KBM-7 (cell line): ENCODE measurements at places on chromosomes 2 and 18.

DNA sequence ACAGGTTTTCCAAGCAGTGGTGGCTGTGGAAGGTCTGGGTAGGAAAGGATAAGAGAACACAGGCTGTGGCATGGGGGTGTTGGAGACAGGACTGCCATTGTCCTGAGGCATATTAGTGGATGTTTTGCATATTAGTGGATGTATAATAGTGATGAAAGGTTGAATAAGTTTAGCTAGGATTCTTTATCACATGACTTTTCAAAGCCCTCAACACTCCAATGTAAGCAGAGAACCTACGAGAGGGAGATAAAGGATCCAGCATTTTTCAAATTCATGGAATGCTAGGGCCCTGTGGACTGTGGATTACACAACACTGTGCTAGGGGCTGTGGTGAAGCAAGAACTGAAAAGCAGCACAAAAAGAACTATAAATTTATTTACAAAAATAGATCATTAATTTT lies 63.2 kb downstream of the POLE4 start:
- no peak for DNase-seq

- no peak for DNase-seq
Measured at GRCh38 chr2:175418224-175418835, 236.8 kb upstream of the ATP5MC3 start.

GRCh38 chr18:9474108-9474982 lies 968 bp upstream of the RALBP1 start:
- no peak for DNase-seq

- no peak for DNase-seq
Measured at GRCh38 chr2:15751477-15751876, 159.8 kb downstream of the DDX1 start.

DNA sequence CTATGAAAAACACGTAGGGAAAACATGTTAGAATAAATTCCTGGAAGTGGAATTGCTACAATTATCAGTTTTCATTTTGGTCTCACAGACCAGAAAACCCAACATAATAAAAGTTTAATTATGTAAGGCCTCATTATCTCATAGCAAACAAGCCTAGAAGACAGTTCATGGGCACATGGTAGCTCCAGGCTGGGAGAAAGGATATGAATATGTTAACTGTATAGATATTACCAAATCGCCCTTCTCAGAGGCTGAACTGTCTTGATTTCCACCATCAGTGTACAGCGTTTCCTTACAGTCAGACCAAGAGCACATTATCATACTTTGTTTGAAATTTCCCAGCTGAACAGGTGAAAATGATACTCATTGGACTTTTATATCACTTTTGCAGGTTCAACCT lies 17.1 kb upstream of the SLC35F6 start:
- no peak for DNase-seq

GRCh38 chr2:237511433-237511832 lies 24.4 kb downstream of the MLPH start:
- DNase-seq, result no peak

- no peak for DNase-seq
Measured at GRCh38 chr2:54541995-54542394, 85.9 kb downstream of the SPTBN1 start.

DNA sequence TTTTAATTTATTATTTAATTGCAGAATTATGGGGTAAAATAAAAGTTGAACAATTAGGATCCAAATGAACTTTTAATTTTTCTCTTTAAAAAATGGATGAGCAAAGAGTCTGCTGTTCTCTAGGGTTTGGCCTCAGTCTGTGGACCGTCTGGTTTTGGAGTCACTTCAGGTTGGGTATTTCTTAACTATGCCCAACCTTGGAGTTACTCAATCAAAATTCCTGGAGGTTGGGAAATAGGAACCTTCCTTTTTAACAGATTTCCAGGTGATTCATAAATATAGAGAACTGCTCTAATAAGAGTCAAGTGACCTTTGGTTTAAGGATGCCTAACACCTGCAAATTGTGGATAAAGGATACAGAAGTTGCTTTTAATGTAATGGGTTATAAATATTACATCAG lies 241.5 kb upstream of the GCFC2 start:
- DNase-seq, result no peak

- no peak for DNase-seq
Measured at GRCh38 chr18:37812961-37813360, 247.4 kb upstream of the CELF4 start.

GRCh38 chr2:74537140-74537539 lies 7.4 kb downstream of the HTRA2 start:
- DNase-seq, result no peak

GRCh38 chr2:105849431-105850179 lies 104.9 kb downstream of the NCK2 start:
- no peak for DNase-seq

- DNase-seq, result peak; percentile 27
Measured at GRCh38 chr2:210421916-210422315, 54.6 kb downstream of the LANCL1 start.

DNA sequence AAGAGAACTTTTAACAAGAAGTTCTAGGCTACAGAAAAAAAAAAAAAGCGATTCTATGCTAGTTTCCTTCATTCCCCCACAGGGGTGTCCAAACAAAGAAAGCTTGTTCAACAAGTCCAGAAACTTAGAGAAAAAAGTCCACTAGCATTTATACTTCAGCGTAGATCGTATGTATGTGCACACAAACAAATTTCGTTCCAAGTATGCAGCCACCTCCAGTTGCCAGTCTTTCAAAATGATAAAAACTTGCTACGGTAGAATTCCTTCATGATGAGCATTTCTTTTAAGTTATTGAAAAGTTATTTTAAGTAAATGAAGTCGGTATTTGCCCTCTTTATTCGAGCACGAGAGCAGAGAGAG lies 3.7 kb upstream of the OTX1 start:
- no peak for DNase-seq

GRCh38 chr18:5237083-5237722 lies 40.1 kb upstream of the AKAIN1 start:
- DNase-seq, result no peak

GRCh38 chr18:55248495-55248894 lies 289.2 kb upstream of the CCDC68 start:
- DNase-seq, result peak; percentile 27

DNA sequence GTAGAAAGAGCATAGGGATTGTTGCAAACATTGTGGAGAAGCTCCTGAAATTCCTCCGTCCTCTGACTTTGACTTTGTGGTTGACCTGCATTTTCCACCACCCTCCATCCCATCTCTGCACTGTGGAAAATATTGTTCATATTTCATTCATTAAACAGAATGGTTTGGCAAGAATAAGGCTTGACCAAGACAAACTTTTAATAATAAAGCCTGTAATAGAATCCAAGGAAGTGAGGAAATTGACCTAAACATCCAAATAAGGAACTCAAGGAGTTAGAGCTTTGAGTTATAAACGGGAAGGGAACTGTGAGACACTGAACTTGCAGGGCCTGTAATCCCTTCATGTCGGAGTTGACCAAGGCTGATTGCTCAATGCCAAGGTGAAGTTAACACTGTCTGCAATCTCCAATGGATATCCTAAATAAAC lies 115.2 kb downstream of the GFPT1 start:
- DNase-seq, result no peak

- no peak for DNase-seq
Measured at GRCh38 chr2:26811261-26811660, 25.4 kb downstream of the CENPA start.

GRCh38 chr2:234172066-234172465 lies 121.6 kb downstream of the SPP2 start:
- no peak for DNase-seq
